NCI-H774 (cell line): ENCODE measurements at places on chromosomes 2 and 18.

DNA sequence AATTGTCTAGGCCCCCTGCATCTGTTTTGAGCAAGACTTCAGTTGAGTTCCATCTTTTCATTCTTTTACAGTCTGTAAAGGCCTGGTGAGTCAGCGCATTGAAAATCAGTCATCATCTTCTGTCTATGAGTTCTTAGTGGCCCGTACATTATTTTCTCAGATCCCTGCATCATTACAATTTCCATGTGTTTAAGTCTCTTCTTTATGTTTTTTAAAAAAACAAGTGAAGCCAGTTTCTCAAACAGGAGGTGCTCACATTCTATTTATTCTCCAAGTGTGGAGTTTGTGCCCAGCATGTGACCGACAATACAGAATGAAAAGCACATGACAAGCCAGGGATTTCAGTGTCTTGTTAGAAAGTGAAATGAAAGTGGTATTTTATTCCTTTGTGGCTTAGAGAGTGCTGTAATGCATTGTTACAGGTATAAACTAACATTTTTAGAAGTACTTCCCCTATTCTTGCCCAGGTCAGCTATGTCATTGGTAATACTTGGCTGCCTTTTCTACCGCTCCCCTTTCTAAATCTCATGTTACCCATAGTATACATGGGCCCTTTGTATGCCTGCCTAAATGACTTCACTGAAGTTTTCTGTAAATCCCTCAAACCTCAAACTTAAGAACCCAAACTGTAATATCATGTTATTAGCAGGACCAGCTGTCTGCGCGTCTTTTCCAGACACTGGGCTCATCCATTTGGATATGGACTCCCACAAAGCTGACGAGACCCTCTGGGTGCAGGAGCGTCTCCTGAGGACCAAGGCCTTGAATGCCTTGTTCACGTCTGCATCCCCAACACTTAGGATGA is 67.6 kb downstream of the FEZ2 start:
- DNase-seq, result no peak

DNA sequence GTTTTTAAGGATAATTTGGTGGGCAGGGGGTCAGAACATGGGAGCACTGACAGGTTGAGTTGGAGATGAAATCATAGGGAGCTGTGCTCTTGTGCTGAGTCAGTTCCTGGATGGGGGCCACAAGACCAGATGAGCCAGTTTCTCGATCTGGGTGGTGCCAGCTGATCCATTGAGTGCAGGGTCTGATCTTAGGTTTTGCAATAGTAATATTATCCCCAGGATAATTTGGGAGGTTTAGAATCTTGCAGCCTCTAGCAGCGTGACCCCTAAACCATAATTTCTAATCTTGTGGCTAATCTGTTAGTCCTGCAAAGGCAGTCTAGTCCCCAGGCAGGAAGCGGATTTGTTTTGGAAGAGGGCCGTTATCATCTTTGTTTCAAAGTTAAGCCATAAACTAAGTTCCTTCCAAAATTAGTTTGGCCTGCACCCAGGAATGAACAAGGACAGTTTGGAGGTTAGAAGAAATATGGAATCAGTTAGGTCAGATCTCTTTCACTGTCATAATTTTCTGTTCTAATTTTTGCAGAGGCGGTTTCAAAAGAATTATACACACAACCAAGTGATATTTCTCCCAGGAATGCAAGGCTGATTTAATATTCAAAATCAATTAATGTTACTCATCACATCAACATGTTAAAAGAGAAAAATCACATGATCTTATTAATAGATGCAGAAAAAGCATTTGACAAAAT is 23.0 kb downstream of the DBI start:
- no peak for DNase-seq

- DNase-seq, result no peak
Observed at GRCh38 chr18:31041271-31042083, 1.1 kb downstream of the DSC3 start.

- no peak for DNase-seq
Observed at GRCh38 chr2:234495251-234496054, 1.4 kb downstream of the ARL4C start.

DNA sequence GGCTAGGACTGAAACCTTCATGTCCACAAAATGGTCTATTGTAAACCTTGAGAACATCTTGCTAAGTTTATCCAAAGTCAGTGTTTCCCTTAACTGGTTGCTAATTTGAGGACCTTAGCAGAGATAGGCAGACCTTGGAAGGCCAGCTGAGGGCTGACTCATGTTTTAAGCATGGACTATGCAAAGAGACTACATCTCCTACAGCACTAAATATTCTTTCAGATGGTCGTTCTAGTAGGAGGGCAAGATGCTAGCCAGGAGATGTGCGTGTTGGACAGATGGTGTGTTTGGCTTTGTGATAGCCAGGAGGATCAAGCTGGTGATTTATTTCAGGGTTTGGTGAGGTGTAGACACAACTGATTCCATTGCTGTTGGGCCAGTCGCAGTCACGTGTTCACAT is 75.8 kb downstream of the NRP2 start:
- DNase-seq, result no peak

- DNase-seq, result no peak
Observed at GRCh38 chr18:25352629-25353005, 651 bp upstream of the ZNF521 start.
